GM20000 (cell line): ENCODE measurements at places on chromosomes 13 and 19.

DNA sequence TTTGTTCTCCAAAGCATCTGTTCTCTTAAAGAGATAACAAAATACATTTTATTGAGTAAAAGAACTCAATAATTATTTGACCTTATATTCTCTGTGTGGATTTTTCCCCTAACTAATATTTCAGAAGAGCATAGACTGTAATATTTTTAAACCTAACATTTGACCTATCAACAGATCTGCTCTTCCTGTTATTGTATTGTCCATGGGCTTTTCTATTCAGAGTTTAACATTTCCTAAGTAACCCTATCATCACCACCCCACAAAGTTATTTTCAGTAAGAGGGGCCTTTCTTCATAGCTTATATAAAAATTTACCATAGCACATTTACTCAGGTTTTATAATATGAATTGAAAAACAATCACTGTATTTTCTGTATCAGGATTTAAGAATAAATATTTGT lies 17.5 kb downstream of the POLR1D start:
- no peak for DNase-seq

DNA sequence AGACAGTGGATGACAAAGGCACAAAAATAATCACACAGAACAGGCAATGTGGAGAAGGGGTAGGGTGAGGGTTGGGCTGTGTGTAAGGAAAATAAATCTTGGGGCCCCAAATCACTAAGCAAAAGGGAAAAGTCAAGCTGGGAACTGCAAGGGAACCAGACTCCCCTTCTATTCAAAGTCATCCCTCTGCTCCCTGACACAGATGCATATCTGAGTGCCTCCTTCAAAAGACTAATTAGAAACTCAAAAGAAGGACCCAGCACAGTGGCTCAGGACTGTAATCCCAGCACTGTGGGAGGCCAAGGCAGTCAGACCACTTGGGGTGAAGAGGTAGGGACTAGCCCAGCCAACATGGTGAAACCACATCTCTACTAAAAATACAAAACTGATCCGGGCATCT lies 18.3 kb downstream of the ZNF611 start:
- DNase-seq = no peak

DNA sequence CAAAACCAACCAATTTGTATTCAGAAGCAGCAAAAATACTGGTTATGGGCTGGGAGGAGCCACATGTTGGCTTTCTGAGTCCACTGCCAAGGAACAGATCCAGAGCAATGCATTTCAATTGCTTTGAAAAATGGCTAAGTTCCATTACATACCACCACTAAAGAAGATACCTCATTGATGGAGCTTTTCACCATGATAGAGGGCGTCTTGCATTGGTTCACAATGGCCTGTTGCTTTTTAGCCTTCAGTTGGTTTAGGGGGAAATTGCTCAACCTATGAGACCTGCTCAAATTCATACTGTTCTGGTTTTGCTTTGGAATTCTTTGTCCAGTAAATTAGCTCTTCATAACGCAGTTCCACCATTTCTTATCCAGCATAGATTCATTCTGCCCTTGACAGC lies 21.2 kb upstream of the CPB2 start:
- DNase-seq = no peak

DNA sequence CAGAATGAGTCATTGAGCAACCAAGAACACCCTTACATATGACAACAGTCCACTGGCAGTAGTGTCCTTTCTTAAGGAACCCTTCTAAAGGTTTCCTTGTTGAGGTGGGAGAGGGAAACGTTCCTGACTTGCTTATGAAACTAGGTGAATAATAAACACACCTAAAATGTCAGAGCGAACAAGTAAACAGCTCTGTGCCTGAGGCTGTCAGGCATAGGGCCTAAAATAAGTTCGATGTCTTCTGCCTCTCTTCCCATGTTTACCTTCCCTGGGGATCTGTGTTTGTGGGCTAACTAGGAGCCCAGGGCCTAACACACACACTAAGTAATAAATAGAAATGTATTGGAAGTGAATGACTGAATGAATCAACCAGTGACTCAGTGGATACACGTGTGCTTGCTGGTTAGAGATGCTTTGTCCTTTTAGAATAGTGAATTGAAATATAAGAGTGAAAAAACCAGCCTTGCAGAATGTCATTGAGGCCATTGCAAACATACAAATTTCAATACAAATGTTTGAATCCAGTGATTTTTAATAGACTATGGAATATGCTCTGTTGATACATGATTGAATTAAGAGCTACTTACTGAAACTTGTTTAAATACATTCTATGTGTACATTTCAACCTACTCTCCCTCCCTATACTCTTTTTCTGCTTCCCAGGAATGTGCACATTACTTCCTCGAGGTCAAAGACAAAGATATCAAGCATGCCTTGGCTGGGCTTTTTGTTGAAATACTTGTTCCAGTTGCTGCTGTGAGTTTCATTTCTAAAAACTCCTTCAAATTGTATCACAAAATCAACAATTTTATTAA lies 102.9 kb downstream of the FRY start:
- DNase-seq = no peak

GRCh38 chr13:46124967-46125933 lies 20.4 kb upstream of the CPB2 start:
- no peak for DNase-seq

DNA sequence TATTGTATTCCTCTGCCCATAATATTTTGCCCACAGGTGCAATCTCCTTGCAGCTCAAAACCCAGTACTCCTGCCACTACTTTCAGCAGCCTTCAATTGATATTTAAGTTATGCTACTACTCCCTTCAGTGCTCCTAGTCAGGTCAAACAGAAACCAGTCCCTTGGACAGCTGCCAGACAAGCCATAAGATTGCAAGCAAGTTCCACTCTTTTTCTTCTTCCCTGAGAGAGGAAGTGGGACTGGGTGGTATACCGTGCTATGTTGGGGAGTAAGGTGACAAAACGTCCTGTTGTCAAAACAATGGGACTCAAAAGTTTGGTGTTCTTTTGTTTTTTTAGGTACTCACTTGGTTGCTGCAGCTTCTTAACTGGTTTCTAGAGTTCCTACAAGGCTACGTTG lies 63.1 kb upstream of the FRY start:
- no peak for DNase-seq

DNA sequence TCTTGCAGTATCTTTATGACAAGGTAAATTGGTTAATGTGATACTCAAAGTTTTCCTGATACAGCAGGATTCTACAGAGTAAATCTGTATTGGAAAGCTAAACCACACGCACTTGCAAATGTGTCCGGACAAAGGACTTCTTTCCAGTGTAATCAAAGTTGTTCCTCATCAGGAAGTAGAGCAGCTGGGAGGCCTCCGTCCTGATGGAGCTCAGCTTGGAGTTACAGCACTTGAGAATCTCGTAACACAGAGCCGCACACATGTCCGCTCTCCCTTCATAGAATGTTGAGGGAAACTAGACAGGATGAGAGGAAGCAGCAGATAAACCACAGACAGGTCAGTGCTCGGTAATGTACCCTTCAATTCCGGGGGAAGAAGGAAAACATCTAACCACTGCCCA lies 78.8 kb upstream of the SLC15A1 start:
- DNase-seq = no peak

- DNase-seq = no peak
These were observed 562.6 kb upstream of the ARGLU1 start for GRCh38 chr13:107130566-107130965.

DNA sequence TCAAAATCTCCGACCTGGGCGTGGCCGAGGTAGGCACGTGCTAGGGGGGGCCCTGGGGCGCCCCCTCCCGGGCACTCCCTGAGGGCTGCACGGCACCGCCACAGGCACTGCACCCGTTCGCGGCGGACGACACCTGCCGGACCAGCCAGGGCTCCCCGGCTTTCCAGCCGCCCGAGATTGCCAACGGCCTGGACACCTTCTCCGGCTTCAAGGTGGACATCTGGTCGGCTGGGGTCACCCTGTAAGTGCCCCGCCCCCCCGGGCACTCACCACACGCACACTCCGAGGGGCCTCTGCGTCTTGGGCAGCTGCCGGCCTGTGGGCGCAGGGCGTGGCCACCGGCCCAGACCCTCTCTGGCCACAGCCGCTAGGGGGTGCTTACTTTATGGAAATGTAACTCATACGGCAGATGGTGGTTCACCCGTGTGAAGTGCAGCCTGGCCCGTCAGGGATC lies 14.9 kb downstream of the STK11 start:
- DNase-seq = no peak

DNA sequence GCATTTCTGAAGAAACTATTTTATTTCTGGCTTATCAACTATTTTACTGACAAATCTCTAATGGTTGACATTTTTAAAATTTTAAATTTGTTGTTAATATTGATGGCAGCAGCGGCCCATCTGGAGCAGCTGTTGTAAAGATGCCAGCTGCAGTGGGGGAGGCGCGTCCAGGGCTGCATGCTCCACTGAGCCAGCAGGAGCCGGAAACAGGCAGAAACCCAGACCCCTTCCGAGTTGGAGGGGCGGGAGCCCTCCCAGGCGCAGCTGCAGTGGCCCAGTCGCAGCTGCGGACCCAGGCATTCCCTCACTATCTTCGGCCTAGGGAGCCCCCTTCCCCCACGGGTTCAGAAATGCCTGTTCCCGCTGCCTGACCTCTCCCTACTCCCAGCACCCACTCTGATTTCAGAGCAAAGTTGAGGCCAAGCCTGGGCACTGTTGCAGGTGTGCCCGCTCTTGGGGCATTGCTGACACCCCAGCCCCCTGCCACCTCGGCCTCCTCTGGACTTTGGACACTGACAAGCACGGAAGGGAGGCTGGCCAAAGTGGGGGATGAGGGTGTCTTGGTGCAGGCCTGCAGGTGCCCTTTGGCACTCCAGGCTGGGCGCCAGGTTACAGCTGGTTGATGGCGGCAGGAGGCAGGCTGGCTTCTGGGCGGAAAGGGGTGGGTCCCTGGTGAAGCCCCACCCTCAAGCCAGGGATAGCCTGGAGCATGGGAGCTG lies 69.2 kb downstream of the PIBF1 start:
- DNase-seq = no peak

GRCh38 chr19:1248786-1249297 lies 459 bp downstream of the MIDN start:
- DNase-seq = peak; percentile 87

DNA sequence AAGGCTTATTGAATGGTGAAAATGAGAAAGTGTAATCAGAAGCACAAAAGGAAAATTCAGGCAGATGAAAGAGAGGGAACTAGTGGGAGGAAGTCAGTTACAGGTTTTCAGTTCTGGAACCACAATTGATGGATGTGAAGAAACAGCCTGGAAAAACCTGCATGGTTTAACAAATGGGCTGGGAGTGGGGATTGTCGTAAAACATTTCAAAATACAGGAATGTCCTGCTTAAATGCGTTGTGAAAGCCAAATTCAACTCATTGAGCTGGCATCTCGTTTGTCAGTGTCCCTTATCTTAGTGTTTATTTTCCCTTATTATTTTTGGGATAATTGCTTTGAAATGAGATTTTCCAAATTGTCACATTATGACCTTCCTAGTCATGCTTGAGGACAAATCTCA lies 106.5 kb upstream of the RFC3 start:
- no peak for DNase-seq

GRCh38 chr13:77429320-77430142 lies 102.6 kb upstream of the MYCBP2 start:
- DNase-seq = peak; percentile 47

DNA sequence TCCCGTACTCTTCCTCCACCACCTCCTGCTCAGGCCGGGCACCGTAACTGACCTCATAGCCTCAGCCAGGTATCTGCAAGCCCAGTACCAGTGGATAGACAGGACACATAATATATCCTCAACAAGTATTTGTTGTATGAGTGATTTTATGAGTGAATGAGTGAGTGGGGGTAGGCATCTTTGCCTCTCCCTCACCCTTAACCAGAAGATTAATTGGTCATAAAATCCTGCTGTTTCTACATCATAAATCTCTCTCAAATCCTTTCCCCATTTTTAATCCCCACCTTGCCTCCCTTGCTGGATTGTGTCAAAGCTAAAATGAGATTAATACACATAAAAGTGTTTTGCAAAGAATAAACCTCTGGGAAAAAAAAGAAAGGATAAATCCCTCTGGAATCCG lies 44.4 kb upstream of the HMGB1 start:
- no peak for DNase-seq
